ENCODE measurements at places on chromosomes 5 and 9.

DNA sequence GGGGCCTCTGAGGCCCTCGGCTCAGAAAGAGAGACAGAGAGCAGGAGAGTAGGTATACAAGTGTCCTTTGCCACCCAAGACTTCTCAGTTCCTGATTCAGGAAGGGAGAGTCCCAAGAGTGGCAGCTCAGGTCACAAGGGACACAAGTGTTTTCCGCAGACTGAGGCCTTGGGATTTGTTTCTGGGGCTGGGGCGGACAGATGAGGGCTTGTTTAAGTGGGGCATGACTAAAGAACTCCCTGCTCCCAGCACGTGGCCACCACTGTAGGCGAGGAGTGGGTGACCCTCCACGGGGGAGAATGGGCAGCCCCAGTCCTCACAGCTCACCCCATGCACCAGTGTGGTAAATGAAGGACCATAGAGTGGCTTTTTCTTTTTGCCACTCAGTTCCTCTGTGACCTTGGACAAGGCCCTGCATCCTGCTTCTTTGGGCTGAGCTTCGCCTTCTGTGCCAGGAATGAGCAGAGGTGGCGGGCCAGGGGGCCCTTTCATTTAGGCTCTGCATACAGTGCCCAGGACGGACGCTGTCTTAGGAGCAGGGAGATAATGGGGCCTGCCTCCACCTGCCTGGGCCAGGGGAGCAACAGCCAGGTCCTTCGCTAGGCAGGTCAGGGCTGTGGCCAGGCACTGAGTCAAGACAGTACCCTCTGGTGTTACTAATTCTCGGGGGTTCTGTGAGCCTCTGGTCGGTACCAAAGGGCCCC lies 50.8 kb downstream of the AMBP start:
- no peak for DNase-seq

GRCh38 chr9:18296702-18297055 lies 177.3 kb upstream of the ADAMTSL1 start:
- DNase-seq, result no peak

DNA sequence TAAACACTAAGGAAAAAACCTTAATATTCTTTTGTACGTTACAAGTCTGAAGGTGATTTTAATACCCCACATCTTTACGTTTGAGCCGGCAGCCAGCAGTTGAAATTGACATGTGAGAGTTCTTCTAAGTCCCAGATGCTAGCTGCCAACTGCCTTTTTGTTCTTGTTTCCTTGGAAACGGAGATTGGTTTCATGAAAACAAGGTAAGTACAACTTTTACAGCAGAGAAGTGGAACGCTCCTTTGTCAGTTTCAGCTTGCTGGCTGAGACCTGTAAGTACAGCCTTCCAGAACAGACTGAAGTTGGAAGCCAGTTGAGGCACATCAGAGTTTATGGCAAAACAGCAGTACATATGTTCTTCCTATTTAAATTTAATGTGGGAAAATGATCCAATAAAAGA lies 1018.4 kb upstream of the ARRDC3 start:
- no peak for DNase-seq

DNA sequence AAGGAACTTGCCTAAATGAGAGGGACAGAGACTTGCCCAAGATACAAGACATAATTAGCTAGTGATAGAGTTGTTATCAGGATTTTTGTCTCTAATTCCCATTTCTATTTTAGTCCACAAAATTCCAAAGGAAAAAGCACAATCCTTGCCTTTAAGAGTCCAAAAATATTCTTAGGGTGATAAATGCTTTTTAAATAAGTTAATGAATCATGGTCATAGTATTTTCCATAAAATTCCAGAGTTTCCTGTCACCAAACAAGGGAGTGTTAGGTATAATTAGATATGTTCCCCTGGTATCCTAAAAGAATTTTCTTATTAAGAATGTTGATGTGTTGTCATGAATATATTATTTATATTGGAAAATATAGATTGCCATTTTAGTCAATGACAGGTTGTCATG lies 21.8 kb upstream of the CEP72 start:
- no peak for DNase-seq

DNA sequence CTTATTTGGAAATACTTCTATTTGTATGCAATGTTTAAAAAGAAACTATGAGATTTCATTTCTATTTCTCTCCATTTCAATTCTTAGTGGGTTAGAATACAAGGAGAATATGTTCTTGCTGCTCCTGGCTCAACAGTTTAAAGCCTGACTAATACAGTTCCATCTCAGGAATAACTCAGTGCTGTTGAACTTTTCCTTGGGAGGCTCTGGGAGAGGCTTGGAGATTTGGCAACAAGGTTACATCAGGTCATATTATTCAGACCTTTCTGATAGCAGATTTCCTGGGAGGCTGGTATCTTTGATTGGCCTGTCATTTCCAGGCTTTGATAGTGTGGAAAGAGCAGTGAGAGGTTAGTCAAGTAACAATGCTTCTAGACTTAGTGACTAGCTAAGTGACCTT lies 481.7 kb upstream of the KLF4 start:
- DNase-seq, result no peak

- DNase-seq, result no peak
Measured at GRCh38 chr5:80834710-80835109, 125.5 kb upstream of the RASGRF2 start.

DNA sequence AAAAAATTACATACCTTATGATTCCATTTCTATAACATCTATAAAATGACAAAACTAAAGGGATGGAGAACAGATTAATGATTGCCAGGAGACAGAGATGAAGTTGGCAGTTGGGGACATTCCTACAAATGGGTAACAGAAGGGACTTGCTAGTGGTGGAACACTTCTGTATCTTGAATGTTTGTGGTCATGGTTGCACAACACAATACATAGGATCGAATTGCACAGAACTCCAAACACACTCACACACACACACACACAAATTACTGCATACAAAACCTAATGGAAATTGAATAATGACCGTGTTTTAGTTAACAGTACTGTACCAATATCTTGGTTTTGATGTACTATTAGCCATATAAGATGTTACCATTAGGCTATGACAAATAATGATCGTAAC lies 330.7 kb upstream of the POU5F2 start:
- DNase-seq, result no peak

- DNase-seq, result no peak
Measured at GRCh38 chr5:125575891-125576505, 829.6 kb upstream of the ZNF608 start.

GRCh38 chr9:134569626-134570025 lies 72.0 kb upstream of the COL5A1 start:
- DNase-seq, result no peak

DNA sequence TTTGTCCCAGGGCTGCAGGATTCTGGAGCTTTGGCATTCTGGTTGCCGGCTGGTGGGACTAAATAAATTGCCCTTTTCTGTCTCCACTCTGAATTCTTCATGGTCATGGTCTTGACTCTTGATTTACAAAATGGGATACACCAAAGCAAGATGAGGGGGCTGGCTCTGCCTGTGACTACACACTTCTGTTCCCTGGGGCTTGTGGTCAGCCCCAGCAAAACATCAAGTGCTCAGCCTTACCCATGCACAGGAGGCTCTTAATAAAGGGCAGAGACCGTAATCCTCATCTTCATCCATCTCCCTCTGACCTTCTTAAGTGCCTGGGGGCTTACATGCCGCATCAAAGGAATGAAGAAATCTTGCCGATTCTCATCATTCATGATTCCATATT lies 198.0 kb downstream of the GNA14 start:
- no peak for DNase-seq

DNA sequence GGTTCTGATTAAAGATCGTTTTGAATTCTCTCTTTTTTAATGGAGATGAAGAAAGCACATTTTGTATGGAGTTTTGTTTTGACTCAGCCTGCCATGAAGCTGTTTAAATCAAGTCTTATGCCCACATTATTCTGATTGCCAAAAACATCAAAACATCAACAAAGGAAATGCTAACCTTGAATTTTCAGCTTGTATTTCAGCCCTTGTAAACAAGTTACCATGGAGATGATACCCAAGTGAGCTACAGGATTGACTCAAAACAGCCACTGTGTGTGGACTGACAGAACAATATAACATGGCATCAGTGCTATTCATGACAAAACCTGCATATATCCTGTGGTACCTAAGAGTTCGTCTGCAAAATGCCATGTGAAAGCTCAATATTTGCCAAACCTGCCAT lies 1581.0 kb downstream of the MAT2B start:
- DNase-seq, result no peak

DNA sequence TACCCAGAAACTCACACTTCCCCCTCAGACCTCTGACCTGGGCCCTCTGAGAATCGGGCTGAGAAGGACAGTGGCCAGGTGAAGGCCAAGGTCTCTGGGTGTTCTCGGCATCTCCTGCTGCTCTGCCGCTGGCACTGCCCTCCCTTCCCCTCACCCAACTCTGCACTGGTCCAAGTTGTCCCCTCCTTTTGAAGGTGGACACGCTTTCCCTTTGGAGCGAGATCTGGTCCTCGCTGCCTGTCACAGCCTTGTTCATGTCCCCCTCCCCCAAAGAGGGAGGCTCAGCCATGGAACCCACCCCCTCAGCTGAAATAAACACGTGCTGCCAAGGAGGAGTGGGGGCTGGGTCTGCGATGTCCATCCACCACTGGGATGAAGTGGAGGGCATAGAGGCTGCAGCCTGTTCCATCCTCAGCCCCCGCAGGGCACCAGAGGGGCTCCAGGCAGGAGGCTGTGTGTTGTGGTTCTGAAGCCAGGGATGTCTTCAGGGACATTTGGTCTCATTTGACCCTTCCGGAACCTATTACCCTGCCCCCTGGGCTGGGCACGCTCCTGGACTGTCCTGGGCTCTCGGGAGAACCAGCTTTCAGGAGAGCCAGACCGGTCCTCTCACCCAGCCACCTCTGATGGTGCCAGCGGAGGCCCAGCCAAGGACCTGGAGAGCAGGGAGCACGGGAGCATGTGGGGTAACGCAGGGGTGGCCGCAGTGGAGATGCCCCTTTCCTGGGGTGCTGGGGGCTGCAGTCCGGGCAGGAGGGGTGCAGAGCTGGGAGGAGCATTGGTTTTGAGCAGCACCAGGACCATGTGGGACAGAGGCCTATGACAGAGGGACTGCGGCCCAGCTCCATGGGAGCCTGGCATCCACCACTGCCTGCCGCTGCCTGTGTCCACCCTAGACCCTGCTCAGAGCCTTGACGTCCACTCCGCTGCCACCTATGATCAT lies 4.7 kb upstream of the LCN2 start:
- no peak for DNase-seq

DNA sequence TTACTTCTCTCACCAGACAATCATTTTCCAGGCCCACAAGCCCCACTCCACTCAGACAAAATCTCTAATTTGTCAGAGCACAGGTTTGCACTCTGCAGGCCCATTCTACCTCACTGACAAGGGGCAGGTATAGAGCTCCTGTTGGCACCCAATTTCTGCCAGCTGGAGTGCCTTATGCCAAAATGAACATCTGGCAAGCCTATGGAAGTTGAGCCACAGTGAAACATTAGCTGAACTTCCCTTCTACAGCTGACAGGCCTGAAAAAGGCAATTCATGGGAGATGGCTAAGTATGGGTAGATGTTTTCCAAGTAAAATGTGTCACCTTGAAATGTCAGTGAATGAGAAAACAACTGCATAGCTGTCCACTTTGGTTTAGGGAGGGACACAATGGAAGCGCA lies 87.0 kb downstream of the SPOCK1 start:
- DNase-seq, result no peak

DNA sequence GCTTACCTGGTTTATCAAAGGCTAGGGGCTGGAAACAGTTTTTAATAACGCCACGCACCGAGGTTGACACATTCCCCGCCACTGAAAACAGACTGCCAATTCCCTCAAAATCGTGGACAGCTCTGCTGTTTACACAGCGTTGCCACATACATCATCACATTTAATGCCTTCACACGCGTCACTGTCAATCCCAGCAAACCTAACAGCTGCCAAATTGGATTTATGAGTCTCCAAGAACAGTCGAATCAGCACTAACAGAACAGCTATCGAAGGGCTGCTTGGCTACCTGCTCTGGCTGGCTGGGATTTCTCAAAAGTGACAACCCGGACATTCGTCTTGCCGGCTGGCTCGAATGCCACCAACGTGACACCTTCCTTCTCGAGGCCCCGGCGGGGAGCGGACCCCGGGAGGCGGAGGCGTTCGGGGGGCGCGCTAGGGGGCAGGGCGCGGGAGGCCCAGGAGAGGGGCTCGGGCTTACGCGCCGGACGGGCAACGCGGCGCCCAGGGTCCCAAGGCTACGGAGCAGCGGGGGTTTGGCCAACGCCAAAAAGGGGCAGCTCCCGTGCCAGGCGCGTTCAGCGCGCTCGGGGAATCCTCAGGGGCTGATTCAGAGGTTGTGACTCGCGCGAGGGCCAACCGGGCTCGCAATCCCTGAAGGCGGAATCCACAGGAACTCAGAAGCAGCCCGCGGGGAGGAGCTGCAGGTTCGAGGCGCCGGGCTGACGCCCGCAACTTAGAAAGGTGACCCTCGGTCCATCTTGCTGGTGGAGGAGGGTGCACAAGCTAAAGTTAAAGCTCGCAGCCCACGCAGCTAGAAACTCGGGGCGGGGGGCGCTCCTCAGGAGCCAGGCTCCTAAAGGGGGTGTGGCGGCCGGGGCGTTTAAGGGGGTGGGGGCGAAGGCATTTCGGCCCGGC lies 1.2 kb downstream of the CDC14B start:
- peak; percentile 10 for DNase-seq

GRCh38 chr5:50800410-50800809 lies 134.0 kb downstream of the PARP8 start:
- DNase-seq, result no peak

DNA sequence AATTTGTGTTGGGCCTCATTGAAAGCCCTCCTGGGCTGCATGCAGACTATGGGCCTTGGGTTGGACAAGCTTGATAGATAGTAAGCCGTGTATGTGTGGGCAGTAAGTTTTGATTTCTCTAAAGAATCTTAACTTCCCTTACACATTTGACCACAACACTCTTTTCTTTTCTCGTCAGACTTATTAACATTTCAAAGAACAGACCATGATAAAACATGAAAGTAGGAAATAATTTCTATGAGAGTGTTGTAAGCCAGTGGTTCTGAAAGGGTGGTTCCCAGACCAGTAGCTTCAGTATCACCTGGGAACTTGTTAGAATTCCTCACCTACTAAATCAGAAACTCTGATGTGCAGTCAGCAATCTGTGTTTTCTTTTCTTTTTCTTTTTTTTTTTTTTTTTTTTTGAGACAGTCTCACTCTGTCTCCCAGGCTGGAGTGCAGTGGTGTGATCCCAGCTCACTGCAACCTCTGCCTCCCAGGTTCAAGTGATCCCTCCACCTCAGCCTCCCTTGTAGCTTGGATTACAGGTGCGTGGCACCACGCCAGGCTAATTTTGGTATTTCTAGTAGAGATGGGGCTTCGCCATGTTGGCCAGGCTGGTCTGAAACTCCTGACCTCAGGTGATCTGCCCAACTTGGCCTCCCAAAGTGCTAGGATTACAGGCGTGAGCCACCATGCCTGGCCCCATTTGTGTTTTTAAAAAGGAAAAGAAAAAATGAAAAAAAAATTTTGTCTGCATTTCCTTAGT lies 20.0 kb upstream of the GCNT1 start:
- DNase-seq, result no peak

DNA sequence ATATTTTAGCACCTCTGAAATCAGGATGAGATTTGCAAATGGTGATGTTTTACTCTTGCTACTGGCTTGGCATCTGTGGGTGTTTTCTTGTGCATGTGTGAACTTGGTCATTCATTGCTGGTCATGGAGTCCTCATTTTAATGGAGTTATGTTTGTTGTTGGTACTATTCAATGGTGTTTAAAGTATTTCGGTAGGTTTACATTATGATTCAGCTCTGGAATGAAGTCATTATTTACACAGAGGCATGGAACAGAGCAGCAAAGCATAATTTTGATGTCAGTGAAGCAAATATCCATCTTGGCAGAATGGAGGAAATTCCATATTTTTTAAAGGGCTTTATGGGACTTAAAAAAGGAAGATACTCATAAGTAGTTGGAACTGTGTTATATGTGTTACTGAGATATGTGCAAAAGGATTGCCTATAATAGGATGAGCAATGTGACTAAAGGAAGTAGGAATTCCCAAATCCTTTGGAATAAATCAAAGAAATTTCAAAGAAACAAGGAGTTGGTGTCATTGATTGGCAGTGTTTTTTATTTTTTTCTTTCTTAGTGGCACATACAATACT lies 147.4 kb downstream of the ACTBL2 start:
- DNase-seq, result no peak

Data from stimulated activated CD4-positive, alpha-beta T cell treated with anti-CD3 and anti-CD28 coated beads, Interleukin-2, amount 100 ng/mL, for 4 hours (primary cell).